Fibroblast of the aortic adventitia (primary cell): ENCODE measurements at places on chromosomes 16 and 17.
A peak's percentile ranks its signal among the peaks of the same experiment; 100 is the strongest.

DNA sequence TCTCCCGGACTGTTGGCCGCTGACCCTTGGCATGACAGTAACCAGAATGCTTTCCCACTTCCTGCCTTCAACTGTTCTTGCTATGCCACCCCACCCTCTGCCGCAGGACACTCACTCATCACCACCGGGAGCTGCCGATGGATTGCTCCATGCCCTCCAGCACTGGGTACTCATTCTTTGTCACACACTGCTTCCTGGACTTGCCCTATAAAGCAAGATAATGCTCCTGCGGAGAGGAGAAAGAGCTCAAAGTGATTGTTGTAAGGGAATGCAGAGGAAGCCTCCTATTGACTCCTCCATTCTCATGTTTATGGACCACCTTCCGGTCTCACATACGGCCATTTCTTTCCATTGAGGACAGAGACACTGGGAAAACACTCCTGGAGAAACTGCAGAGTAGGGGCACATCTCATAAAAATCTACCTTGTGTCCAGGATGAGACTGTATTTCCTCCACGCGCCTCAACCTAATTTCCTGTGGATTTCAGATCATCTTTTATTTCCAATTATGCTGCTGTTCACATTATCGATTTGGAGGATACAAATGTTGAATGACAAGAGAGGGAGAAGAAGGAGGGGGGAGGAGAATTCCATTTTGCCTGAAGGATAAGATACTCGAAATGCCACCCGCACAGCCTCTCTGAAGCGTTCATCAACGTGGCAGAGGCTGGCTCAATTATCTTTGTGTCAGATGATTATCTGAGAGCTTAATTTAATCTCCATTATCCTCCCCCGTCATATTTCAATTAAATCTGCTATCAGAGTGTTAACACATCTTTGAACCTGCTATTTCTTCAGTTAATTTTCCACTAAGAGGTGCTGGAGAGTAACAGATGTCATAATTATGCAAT is 486.1 kb upstream of the SALL1 start:
- no peak for DNase-seq

- DNase-seq = no peak
Measured at GRCh38 chr16:51753467-51754127, 602.5 kb upstream of the SALL1 start.

GRCh38 chr17:75831032-75831571 is 13.1 kb downstream of the UNC13D start:
- DNase-seq = no peak

- DNase-seq = no peak
Measured at GRCh38 chr17:79987187-79987934, 48.3 kb downstream of the TBC1D16 start.

GRCh38 chr17:65029605-65030336 is 26.8 kb downstream of the GNA13 start:
- no peak for DNase-seq

DNA sequence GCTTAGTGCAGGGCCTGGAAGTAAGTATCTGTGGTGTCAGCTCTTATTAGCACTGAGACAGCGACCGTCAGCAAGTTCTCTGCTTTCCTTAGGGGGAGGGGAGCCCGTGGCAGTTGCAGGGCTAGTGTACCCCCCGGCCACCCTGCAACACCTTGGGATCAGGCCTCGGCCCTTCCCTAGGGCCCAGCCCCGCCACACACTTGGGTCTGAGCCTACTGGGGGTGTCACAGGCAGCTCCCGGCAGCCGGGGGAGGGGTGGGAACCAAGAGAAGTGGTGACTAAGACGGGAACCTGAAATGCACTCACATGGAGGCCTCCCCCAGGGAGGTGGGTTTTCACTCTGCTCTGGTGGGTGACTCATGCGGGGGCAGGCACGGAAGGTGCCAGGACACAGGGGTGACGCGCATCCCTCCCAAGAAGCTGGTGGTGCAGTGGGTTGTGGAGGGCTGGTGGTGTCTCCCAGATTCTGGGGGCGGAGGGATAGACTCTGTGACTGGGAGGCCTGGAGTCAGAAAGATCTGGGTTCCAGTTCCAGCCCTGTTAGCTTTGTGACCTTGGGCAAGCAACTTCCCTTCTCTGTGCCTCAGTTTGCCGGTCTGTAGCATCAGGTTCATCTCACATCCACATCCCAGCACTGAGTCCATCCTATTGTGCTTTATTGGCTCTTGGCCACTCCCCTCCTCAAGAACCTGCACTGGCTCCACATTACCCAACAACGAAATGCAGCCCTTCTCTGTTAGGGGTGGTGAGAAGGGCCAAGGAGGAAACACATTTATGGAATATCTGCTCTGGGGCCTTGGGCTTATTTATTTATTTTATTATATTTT is 44.5 kb downstream of the LAT start:
- peak; percentile 80 for DNase-seq

- DNase-seq = peak; percentile 50
Measured at GRCh38 chr17:82775001-82775823, 23.3 kb downstream of the TBCD start.

GRCh38 chr17:7748076-7748775 is 30.7 kb downstream of the DNAH2 start:
- peak; percentile 92 for DNase-seq

DNA sequence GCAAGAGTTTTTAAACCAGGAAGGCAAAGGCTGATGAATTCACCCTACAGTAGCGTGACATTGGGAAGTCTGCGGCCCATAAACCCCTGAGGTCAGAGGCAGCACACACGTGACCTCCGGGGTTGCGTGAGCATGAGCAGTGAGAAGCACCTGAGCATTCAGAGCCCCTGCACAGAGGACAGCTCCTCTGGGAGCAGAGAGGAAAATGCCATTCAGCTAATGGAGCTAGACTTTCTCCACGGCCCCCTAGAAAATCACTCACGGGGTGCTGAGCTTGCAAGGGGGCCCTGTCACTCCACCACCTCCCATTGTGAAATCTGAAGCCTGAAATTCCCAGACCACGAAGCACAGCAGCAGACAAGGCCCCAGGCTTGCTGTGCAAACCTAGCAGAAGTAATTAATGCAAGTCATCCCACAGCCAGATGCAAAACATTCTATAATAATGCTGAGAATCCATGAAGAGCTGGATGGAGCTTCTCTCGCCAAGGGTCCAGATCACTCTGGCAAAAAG is 114.9 kb upstream of the RCVRN start:
- DNase-seq = no peak

DNA sequence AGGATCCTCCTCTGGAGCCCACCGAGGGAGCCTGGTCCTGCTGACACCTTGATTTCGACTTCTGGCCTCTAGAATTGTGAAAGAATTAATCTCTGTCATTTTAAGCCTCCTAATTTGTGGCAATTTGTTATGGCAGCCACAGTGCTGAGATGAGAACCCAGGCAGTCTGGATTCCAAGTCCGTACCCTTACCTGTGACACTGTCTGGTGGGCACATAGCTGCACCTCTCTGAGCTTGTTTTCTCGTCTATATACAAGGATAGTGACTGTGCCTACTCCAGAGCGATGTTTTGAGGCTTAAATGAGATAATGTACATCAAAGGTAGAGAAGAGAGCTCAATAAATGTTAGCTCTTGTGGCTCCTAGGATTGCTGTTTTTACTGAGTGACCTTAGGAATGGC is 128.4 kb upstream of the MPHOSPH6 start:
- DNase-seq = no peak

DNA sequence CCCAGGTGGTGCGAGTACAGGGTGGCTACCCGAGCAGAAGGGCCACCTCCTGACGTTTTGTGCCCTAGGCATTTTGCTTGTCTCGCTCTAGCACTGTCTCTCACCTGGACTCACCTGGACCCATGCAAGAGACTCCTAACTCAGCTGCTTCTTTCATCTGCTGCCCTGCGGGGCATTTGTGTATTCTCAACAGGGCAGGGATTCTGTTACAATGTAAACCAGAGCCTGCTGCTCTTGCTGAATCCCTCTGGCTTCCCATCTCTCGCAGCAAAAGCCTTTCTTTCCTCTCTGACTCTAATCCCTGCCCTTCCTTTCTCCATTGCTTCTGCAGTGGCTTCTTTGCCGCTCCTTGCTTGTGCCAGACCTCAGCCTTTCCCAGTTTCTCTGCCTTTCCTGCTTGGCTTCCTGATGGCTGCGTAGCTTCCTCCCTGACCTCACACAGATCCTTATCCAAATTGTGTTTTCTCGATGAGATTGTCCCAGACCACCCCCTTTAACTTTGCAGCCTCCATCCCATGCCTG is 10.2 kb downstream of the ARSG start:
- no peak for DNase-seq

DNA sequence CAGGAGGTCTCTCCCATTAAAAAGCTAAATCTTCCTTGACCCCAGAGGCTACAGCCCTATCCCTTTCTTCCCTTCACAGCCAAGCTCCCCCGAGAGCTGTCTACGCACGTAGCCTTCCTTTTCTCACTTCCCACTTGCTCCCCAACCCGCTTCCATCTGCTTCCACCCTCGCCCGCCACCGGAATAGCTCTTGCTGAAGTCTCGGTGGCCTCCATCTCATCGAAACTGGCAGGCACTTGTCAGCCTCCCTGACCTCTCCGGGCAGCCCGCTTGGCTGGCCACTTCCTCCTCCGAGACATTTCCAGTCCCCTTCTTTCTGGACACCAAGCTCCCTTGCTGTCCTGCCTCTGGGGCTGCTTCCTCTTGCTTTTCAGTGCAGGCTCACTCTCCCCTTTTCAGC is 10.7 kb upstream of the EPOP start:
- no peak for DNase-seq

DNA sequence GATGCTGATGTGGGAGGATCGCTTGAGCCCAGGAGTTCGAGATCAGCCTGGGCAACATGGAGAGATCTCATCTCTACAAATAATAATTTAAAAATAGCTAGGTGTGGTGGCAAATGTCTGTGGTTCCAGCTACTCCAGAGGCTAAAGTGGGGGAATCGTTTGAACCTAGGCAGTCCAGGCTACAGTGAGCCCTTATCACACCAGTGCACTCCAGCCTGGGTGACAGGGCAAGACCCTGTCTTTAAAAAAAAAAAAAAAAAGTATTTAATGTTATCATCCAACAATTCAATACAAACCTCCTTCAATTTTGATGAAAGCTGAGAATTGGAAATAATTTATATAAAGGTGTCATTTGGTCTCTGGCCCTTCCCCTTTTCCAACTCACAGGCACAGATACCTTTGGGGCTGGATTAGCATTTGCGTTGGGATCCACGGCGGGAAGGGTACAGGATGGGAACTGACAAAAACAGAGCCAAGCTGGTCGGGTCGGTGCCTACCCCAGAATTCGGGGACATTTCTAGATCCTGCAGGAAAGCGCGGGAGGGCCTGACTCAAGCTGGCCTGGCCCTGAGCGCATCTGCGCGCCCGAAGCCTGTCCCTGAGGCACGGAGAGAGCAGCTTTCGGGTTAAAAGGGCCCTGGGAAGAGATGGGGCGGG is 860 bp upstream of the DCAF7 start:
- no peak for DNase-seq

- DNase-seq = no peak
Measured at GRCh38 chr17:9817086-9817485, 4.8 kb downstream of the GSG1L2 start.

- peak; percentile 40 for DNase-seq
Measured at GRCh38 chr17:76695059-76695831, 15.5 kb downstream of the MXRA7 start.

DNA sequence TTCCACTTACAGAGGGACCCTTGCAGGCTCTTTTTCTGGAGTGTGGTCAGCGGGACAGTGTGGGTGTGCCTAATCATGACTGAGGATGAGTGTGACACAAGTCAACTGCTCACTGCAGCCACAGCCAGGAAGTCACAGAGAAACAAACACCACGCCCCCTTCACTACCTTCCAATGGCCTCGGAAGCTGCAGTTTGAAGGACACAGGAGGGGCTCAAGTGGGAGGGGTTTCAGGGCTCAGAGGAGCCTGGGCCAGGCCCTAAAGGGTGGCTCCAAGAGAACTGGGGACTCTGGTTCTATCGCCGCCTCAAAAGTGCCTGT is 116.2 kb upstream of the SDK2 start:
- DNase-seq = no peak

DNA sequence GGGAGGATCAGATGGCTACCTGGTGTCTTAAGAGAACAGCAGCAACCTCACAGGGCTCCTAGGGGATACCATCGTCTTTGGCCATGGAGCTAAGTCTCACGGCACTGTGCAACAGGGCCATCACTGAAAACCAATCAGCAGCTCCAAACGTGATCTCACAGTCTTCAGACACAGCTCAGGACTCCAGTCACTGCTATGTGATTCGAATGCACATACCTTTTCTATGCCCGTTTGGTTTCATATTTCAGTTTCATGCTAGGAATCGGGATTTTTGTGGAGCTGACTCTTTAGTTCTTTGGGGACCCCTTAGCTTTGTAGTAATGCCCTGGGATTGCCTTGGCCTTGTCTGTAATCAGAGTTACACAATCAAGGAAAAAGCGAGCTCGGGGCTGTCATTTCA is 162.8 kb upstream of the CDH11 start:
- peak; percentile 28 for DNase-seq

GRCh38 chr16:77308163-77308561 is 109.0 kb downstream of the SYCE1L start:
- peak; percentile 78 for DNase-seq

GRCh38 chr17:72434991-72435618 is 314.3 kb downstream of the SOX9 start:
- DNase-seq = no peak

DNA sequence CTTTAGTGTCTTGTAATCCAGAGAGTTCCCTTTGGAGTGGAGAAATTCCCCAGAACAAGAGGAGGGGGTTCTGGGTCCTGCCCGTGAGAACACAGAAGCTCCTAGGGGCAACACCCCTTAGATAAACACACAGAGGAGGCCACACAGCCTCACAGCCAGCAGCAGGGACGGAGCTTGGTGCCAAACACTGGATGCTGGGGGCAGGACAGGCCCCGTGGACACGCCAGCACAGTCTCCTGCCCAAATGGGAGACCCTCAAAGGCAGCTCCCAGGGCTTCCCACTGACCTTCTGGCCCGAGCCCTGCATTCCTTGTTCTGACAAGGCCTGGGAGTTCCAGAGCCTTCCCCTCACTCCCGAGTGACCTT is 31.8 kb upstream of the JPH3 start:
- DNase-seq = no peak

DNA sequence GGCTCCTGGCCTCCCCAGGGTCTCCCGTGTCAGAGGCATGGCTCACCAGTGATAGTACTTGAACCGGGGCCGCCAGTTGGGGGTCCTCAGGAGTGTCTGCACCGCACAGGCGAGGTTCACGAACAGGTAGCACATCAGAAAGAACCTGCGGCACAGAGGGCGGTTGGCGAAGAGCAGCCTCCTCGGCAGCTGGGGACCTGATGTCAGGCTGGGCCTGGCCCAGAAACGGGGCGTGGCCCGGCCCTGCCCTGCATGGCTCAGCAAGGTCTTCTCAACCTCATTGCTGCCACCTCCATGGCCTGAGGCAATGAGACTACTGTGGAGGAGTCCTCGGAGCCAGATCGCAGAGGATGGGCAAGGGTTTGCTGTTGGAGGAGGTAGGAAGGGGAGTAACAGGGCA is 4.1 kb upstream of the LCAT start:
- DNase-seq = no peak

DNA sequence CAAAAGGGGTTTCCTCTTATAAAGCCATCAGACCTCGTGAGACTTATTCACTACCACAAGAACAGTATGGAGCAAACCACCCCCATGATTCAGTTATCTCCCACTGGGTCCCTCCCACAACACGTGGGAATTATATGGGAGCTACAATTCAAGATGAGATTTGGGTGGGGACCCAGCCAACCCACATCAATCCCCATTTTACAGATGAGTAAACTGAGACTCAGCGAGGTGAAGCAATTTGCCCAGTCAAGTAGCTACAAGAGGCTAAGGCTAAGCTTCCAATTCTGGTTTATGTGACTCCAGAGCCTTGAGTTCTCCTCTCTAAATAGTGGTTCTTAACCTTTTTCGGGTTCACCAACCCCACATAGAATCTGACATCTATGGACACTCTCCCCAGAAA is 8.8 kb downstream of the CD300A start:
- DNase-seq = no peak
